ENCODE measurements at places on chromosomes 5 and 9. TPM values are rescaled to one million over a fixed set of nuclear protein-coding genes. Genes with fewer than 3 reads are reported as not detected.

FOCAD gene
- 9.5 TPM for polyA plus RNA-seq

HAVCR1 gene
- not detected for polyA plus RNA-seq

ANKH gene
- polyA plus RNA-seq, result 60.9 TPM

PRRC2B gene
- polyA plus RNA-seq, result 78.1 TPM

SPINK6 gene
- not detected for polyA plus RNA-seq

C5orf34 gene
- polyA plus RNA-seq, result 0.41 TPM

LCN6 gene
- polyA plus RNA-seq, result 41.0 TPM
